ENCODE measurements at places on chromosomes 1 and 21. TPM values are rescaled to one million over a fixed set of nuclear protein-coding genes. Genes with fewer than 3 reads are reported as not detected.

GRCh38 chr1:168613691-168614231 is 37.4 kb downstream of the XCL1 start:
- DNase-seq, result no peak

DNA sequence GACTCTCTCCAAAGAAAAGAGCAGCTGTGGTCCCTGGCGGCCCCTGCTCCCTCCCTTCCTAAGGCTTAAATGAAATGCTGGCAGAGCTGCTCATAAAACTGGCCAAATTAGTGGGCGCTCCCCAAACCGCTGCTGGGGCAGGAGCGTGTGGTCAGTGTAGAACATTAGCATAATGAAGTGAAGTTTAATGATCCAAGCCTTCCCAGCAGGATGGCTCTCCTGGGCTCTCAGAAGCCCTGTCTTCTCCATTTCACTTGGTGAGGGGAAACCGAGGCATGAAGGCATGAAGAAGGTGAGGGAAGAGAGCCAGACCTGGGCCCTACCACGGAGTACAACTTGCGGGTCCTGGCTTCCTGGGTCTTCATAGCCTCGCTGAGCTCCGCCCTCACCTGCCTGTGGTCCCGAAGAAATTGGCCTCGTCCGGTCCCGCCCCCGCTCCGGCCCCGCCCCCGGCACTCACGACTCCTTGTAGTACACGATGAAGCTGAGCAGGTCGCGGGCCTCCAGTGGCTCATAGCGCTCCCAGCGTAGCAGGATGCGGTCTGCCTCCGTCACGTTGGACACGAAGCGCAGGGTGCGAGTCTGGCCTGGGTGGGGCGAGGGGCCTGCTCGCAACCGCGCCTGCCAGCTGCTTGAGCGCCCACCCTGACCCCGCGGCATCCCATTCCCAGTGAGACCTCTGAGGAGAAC is 10.3 kb downstream of the INSRR start:
- no peak for DNase-seq

DNA sequence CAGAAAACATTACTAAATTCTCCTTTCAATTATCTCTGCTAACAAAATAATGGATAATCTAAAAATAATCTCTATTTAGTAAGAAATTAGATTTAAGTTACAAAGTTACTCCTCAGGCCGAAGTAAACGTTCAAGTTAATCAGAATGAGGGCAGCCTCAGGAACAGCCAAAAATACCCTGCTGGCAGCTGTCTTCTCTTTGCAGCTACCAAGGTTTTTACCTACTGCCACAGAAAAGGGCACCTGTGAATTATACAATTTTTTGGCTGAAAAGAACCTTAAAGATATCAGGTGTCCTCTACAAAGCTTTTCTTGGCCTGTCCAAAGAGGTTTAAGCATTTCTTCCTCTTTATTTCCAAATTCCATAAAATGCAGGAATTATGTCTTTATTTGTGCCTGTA is 84.4 kb downstream of the AKT3 start:
- no peak for DNase-seq

DNA sequence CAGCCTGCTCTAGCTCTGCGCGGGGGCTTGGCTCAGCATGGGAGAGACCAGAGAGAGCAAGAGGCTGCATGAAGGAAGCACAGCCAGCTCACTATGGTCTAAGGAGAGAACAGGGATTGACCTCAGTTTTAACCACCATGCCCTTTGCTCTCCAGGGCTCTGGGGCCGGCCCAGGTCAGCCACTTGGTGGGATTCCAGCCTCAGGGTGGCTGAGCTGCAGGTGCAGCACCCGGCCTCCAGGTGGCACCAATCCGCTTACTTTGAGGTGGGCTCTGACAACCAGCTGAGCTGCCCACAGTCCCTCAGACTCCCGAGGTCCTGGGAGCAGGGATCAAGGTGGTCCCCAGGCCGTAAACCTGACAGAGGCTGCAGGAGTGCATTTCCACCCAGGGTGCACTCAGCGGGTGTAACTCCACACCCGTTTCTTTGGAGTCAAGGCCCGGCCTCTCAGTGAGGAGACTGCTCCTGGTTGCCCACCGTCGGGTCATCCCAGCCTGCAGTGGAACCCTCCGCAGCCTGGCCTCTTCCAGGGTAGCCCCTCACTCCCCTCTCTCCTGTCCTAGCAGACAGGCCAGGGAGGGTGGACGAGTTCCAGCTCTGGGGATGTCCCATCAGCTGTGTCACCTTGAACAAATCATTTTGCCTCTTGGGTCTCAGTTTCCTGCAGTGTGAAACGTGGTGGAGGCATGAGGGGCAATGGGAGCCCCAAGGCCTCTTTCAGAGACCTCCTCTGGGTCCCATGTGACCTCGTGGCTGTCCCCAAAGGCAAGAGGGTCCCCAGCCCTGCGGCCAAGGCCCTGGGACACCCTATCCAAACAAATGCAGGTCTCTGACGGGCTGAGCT is 607 bp upstream of the LGR6 start:
- no peak for DNase-seq

- DNase-seq, result no peak
These were observed 146.7 kb upstream of the COL6A1 start for GRCh38 chr21:45834821-45835293.

GRCh38 chr1:914891-915280 is 8.8 kb upstream of the SAMD11 start:
- no peak for DNase-seq

- DNase-seq, result no peak
These were observed 15.5 kb downstream of the ZNF644 start for GRCh38 chr1:91006113-91006908.

- DNase-seq, result no peak
These were observed 31.9 kb downstream of the NEK2 start for GRCh38 chr1:211643324-211644212.

DNA sequence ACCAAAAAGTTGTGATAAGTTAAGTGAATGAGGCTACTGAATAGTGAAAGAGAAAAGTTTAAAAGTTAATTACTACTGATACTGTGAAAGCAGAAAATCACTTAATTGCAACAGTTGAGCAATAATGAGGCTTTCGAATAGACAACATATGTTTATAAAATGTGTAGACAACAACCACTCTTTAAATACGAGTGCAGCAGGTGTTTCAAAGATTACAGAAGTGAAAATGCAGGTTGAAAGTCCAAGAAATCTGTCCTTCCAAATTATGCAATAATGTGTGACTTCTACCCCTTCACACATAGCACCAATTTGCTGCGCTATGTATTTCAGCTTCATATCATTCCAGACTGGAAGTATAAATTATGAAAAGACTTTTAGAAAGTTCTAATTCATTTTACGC is 213.0 kb downstream of the COL24A1 start:
- no peak for DNase-seq

DNA sequence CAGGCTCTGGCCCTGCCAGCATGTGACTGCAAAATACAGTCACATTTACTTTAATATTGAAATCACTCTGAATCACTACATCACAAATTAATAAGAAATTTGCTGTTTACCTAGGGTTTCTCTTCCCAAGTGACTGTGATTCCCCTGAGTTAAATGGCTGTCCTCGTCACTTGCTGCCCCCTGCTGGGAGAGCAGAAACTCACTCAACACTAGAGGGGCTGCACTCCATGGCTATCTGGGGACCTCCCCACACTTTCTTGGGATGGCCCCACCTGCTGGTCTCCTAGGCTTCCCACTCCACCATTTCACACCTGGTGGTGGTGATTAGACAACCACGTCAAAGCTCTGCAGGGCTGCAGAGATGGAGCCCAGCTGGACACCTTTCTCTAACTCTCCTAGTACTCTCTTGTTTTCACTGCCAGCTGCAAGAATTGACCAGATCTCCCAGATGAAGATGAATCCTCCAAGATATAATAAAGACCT is 63.4 kb downstream of the CD2 start:
- DNase-seq, result no peak

DNA sequence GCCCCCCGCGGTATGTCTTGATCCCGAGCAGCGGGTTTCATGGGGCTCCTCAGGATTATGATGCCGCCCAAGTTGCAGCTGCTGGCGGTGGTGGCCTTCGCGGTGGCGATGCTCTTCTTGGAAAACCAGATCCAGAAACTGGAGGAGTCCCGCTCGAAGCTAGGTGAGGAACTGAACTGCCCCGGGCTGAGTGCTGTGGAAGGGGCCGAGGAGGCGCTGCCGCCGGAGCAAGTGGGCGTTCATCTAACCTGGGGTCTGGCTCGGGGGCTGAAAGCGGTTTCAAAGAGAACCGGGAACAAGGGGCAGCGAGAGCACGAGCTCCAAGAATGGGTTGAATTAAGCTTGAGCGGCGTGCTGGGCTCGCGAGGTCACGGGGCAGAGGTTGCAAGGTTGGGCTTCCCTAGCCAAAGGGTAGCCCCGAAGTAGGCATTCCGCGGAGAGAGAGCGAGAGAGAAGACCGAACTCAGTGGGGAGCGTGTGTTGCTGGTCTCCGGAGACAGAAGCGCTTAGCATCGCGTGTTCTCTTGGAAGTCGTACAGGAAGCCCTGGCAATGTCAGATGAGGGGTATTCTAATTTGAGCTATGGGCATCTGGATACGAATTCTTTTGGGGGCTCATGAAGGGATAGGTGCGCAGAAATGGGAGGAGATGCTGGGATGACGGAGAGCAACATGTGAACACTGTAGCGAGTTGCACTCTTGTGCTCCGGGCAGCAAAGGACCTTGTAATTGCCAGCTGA is 732 bp downstream of the HS2ST1 start:
- DNase-seq, result peak; percentile 24

The PCBP3 gene
- 0.46 TPM for total RNA-seq

- no peak for DNase-seq
These were observed 76.5 kb upstream of the WDR26 start for GRCh38 chr1:224510880-224511645.

GRCh38 chr1:70809069-70809468 is 238.5 kb downstream of the PTGER3 start:
- DNase-seq, result no peak

GRCh38 chr1:193014400-193014799 is 44.8 kb downstream of the UCHL5 start:
- no peak for DNase-seq

- DNase-seq, result no peak
These were observed 41.1 kb downstream of the COLGALT2 start for GRCh38 chr1:183996396-183996795.

The TRIM58 gene
- not detected for total RNA-seq

GRCh38 chr1:94741510-94741909 is 78.6 kb upstream of the SLC44A3 start:
- no peak for DNase-seq

GRCh38 chr1:205217418-205217817 is 5.9 kb upstream of the DSTYK start:
- no peak for DNase-seq

GRCh38 chr1:232486006-232486405 is 143.9 kb downstream of the SIPA1L2 start:
- DNase-seq, result no peak

The CCDC190 gene
- total RNA-seq, result not detected

DNA sequence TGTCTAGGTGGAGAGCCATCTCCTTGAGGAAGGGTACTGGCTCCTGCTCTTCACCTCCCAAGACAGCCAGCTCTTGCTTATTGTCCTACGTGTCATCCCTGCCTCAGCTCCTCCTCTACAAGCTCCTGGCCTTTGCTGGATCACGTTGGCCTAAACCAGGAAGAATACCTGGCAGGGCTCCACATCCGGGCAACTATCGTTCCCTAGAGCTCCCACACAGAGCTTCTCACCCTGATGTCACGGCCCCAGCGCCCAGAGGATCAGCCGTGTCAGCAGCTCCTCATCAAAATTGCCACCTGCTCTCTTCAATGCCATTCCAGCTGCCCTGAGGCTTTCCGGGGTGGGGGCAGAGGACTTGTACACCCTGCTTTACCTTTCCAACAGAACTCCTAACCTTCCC is 1.9 kb upstream of the TPM3 start:
- DNase-seq, result no peak

The CCDC27 gene
- not detected for total RNA-seq

Data from GM12878 (cell line).